ENCODE measurements at places on chromosomes 6 and 20.

DNA sequence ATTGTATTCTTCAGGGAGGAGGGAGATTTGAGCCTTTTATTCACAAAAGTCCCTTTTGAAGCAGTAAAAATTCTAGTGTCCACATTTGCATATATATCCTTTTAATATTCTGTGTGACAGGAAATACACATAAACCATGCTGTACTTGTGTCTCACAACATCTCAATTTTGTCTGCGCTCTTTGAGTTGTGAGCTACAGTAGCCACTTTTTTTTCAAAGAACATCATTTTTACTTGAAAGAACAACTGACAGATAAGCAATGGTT, 21.3 kb downstream of the LMBRD1 start:
- no peak for DNase-seq

DNA sequence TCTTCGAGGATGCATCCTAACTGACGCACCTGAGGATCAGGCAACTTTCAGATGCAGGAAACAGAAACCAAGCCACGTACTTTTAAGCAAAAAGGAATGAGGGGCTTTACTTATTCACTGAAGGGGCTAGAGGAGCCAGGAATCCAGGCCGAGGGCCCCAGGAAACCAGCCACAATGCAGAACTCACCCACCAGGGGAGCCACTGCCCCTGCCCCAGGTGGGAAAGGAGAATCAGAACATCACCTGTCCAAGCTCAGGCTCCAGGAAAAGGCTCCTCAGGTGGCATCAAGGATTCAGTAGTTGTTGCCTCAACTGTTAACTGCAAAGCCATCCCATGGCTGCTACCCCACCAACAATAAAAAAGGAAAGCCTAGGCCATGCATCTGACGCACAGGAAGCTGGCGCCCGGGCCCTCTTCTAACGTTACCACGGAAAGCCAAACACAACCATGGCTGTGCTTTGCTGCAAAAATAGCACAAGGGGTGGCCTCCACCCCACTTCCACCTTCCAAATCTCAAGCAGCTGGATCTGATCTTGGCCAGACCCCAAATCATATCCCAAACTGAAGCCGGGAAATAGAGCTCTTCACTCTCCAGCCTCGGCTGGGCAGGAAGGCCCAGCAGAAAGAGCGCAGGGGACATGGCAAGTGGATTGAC, 121.0 kb downstream of the PREX1 start:
- DNase-seq, result no peak

GRCh38 chr20:2297357-2297728, 1.5 kb downstream of the TGM3 start:
- DNase-seq, result no peak

GRCh38 chr6:137588472-137588871, 94.3 kb upstream of the OLIG3 start:
- DNase-seq, result no peak

GRCh38 chr6:141056945-141057625, 1075.6 kb upstream of the GJE1 start:
- no peak for DNase-seq

DNA sequence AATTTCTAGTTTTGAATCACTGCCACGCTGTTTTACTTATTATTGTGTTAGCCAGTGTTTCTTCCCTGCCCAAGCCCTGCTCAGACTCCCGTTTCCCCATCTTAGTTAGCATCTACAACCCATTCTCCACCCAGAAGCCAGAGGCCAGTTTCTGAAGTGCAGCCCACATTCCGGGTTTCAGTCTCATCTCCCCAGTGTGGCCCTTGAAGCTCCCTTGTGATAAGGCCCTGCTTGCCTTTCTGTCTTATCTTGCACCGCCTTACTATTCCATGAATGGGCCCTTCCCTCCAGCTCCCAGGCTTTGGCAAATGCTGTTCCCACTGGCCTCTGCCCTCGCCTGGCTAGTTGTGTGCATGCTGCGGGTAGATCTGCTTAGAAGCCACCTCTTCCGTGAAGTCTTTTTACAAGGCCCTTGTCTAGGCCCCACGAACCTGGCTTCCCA, 41.1 kb downstream of the TOX2 start:
- no peak for DNase-seq

DNA sequence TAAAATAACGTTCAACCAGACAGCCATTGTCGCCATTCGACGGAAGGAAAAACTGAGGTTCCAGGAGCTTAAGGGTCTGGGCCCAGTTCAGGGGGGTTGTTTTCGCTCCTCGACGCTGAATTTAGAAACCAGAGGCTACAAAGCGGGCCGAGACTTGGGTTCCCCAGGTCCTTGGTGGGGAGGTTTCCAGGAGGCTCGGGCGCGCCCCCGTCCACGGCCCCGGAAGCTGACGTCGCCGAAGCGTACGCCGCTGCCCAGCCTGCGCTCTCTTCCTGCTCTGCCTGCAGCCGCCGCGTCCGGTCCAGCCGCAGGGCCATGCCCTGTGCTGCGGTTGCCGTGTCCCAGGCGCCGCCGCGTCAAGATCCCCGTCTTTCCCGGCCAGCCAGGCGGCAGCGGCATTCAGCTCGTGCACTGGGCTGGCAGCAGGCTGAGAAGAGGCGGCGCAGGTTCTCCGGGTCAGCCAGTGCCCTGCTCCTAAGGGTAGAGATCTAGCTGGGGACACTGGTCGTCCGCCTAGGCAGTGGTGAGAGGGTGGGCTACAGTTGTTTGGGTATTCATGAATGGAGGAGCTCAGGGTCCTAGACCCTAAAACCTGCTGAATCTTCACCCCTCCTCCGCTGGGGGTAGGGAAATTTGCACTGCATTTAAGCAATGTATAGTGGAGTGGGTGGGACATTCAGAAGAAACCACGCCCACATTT, 901 bp upstream of the TRIM26 start:
- peak; percentile 82 for DNase-seq

GRCh38 chr20:47049771-47050170, 155.1 kb downstream of the EYA2 start:
- no peak for DNase-seq

GRCh38 chr6:11586536-11586935, 49.0 kb downstream of the TMEM170B start:
- DNase-seq, result no peak

Data from CD4-positive, alpha-beta T cell treated with Interleukin-1 beta for 1 hour (primary cell).